ENCODE measurements at places on chromosomes 2 and 18.

DNA sequence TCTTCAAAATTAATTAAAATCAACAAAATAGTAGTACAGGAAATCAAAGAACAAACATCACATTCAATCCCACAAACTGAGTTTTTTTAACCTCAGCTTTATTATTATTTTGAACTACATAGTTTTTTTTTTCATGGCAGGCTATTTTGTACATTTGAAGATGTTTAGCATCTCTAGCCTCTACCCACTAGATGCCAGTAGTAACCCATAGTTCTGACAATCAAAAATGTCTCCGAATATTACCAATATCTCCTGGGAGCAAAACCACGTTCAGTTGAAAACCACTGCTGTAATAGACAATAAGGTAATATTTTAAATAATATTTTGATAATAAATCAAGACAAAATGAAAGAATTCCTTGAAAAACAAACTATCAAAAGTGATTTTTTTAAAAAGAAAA is 702.6 kb upstream of the LRRTM1 start:
- DNase-seq = no peak

DNA sequence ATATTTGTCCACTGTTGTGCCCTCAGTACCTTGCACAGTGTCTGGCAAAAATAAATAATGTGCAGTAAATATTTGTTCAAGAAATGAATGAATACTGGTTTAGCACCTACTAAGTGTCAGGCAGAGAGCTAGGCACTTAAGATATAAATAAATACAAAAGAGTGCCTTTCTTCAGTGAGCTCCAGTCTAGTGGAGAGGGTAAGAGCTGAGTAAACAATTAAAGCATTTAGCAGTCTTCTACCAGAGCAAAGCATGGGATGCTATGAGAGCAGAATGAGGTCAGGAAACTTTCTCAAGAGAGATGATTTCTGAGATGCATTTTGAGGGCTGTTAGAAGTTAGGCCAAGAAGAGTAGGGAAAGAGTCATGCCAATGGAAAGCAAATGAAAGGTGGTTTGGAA is 314.7 kb downstream of the DSC3 start:
- DNase-seq = no peak

- no peak for DNase-seq
These were observed 62.0 kb upstream of the POMC start for GRCh38 chr2:25230198-25230947.

GRCh38 chr2:191405546-191405945 is 160.3 kb downstream of the MYO1B start:
- DNase-seq = no peak

GRCh38 chr2:96847586-96847985 is 3.8 kb upstream of the ANKRD23 start:
- DNase-seq = no peak

Measured in CD4-positive, CD25-positive, alpha-beta regulatory T cell (primary cell).